Activated CD4-positive, alpha-beta T cell treated with anti-CD3 and anti-CD28 coated beads, Interleukin-2, amount 50 U/mL, for 24 hours (primary cell): ENCODE measurements at places on chromosomes 16 and 17.

DNA sequence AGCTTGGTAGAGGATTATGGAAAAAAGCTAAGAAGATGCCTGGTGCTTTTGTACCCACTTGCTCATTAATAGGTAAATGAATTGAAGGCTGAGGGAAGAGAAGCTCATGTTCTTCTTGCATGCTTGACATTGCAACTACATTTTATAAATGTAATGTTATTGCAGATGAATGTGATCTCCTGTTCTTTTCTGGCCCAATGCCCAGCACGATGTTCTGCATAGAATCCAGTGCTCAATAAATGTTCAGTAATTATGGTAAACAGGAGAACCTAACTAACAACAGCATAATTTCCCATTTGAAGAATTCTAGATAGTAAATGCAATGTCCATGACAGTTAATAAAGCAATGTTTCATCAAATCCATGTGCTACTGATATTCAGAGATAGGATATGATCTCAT, 638.2 kb upstream of the SOX9 start:
- no peak for DNase-seq

GRCh38 chr16:12324152-12324551, 347.6 kb downstream of the SNX29 start:
- no peak for DNase-seq

GRCh38 chr16:164827-165538, 795 bp upstream of the HBM start:
- DNase-seq, result no peak

GRCh38 chr16:29899516-29900101, at the start of gene SEZ6L2:
Gene SEZ6L2 (minus strand): TSS chr16:29899550. CDS start chr16:29899019, 531 bp downstream.
- peak; percentile 61 for DNase-seq

GRCh38 chr17:6153375-6153774, 83.2 kb downstream of the WSCD1 start:
- DNase-seq, result no peak

DNA sequence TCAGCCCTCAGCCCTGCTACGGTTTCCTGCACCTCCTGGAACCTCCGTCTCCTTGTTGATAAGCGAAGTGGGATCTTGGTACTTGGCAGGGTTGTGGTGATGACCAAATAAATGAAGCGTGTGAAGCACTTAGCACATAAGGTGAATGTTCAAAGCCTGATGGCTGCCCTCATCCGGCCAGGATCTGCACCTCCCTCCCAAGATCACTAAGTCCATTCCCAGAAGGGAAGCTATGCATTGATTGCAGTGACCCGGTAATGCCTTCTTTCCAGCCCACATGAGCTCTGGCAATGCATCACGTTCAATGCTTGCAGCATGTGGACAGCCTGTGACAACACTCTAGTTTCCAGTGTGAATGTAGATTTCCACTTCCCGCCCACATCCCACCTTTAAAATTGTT, 24.9 kb upstream of the RHOT1 start:
- no peak for DNase-seq

GRCh38 chr17:49998836-49999511, 4.0 kb upstream of the DLX3 start:
- no peak for DNase-seq
